Esophagus squamous epithelium (tissue), 5 donors: ENCODE measurements at places on chromosomes 7 and 10.

DNA sequence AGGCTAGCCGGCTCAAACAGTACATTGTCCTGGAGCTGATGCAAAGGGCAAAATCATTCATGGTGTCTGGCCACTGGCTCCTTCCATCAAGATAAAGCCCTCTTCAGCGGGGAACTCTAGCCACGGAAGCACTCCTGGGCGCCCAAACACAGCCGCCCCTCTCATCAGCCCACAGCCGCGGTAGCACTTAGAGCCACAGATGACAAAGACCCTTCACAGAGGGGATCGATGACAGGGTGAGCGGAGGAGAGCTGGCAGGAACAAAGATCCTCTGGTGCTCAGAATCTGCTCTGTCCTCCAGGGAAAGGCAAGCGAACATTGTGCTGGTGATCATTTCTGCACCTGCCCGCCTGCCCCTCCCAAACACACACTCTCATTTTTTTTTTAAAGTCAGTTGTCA, 222.2 kb upstream of the NRP1 start:
- no peak for DNase-seq

GRCh38 chr7:67955061-67955460, 958.4 kb downstream of the TYW1 start:
- DNase-seq = no peak

- no peak for DNase-seq
Measured at GRCh38 chr7:14125998-14126397, 136.5 kb upstream of the ETV1 start.

DNA sequence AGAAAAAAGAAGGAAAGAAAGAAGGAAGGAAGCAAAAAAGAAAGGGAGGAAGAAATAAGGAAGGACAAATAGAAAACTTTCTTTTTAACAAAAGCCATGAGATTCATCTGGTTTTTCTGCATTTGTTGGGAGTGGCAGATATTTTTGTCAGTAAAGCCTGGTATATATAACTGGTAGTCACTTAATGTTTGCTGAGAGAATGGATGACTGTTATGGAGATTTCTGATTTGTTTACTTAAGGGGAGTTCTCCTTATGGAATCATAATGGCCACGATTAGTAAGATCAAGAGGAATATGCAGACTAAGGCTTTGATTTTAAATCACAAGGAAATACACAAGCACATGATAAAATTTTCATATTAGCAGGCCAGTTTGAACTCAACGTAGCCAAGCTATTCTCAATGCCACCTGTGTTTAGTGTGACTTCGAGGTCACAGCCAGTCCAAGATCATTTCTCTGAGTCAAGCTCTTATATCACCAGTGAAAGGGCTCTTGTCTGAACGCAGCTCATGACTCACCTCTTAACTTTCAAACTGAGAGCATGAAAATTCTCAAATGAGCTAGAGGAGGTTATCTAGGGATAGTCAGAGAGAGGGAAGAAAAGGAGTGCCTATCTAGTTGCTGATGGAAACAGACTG, 445.1 kb upstream of the ZMIZ1 start:
- DNase-seq = no peak

DNA sequence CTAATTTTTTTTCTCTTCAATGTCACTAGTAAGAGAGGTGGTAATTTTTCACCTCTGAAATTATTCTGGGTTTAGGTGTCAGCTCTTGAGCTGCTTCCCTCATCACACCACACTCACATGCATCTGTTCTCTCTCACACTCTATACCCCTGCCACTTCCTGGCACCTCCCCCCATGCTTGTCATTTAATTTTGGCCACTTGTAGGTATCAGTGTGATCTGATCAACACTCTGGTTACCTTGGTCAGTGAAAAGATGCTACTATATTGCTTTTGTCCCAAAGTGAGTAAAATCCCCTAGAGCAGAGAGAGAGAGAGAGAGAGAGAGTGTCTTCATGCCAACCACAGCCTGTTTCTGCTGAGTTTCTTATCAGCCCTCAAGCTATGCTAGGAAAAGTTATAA, 42.5 kb downstream of the STK17A start:
- no peak for DNase-seq

DNA sequence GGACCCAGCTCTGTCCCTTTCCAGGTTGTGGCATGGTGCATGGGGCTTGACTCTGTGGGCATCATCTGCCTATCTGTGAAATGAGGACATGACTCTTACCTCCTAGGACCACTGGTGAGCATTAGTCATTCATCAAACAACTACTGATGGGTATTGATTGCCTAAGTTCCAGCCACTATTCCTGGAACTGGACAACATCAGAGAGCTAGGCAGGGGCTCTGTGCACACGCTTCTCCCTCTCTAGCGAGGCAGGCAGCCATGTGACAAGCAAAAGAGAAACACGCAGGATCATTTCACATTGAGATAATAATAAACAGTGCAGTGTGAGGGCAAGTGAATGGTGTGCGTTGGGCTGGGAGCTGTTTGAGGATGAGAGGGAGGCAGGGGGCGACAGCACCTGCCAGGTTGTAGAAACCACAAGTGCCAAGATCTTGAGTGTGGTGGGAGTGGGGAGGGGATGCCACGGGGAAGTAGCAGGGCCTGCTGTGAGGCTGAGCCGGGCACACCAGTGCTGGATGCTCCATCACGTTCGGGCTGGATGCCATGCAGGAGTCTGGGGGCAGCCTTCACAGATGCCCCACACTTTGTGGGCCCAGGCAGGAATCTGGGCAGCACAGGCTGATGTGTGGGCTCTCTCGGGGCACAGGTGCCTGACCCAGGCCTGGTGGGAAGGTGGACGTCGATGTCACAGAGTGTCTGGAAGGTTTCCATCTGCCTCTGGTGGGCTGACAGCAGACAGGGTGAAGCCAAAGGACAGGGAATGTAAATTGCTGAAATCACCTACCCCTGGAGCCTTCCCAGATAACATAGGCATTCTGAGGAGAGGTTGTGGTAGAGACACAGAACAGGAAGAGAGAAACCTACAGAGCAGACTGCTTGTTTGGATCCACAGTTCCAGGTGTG, 405.5 kb downstream of the RPS24 start:
- DNase-seq = no peak
